Kidney tubule cell (primary cell): ENCODE measurements at places on chromosomes 1 and 21.

GRCh38 chr1:204250428-204251030 is 36.7 kb upstream of the GOLT1A start:
- DNase-seq: no peak

DNA sequence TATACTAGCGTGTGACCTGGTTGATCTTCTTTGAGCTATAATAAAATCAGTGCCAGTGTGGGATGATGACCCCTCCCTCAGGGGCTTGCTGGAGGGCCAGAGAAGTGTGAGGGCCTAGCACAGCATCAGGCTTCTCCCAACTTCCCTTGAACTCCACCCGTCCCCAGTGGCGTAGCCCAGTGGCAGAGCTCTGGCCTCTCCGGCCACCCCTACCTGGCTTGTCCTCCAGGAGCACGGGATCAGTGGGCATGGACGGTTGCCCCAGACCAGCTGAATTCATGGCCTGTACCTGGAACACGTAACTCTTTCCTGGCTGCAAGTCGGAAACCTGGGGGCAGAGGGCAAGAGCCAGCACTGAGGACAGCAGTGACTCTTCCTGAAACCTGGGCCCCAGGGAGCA is 36.0 kb downstream of the MYOM3 start:
- no peak for DNase-seq

GRCh38 chr1:167332503-167332902 is 111.8 kb downstream of the POU2F1 start:
- no peak for DNase-seq

- DNase-seq: no peak
Observed at GRCh38 chr21:34590520-34590919, 24.4 kb downstream of the RCAN1 start.

DNA sequence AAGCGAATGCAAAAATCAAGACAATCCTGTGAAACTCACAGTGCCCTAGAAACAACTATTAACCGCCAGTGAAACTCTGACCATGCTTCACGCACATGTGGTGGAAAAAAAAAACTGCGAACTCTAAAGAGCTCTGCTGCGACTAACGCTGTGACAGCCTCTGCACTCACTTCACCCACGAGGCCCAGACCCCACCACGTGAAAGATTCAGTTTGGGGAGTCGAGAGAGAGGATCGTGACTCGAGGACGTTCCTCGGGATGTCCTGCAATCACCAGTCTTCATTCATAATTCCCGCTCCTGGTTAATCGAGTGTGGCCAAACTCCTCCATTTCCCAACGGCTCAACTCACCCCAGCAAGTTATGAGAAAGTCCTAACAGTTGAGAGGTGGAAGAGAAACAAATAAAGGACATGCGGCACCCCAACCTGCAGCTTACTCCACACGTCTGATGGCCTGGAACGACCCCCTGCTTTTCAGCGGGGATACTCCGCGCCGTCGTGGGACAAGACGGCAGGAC is 1.1 kb downstream of the SERBP1 start:
- peak; percentile 15 for DNase-seq

- peak; percentile 7 for DNase-seq
Observed at GRCh38 chr21:34307991-34308532, 55.7 kb upstream of the KCNE2 start.

- peak; percentile 59 for DNase-seq
Observed at GRCh38 chr1:11893907-11894251, 32.3 kb downstream of the KIAA2013 start.

DNA sequence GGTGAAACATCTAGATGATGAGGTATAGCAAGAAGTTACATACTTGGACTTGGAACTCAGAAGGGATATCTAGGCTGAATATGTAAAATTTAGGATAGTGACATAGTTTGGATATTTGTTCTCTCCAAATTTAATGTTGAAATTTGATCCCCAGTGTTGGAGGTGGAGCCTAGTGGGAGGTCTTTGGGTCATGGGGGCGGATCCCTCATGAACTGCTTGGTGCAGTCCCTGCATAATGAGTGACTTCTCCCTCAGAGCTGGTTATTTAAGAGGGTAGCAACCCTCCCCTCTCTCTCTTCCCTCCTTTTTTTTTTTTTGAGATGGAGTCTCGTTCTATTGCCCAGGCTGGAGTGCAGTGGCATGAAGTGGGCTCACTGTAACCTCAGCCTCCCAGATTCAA is 15.5 kb downstream of the ST3GAL3 start:
- no peak for DNase-seq

GRCh38 chr21:17231771-17232170 is 281.1 kb upstream of the CXADR start:
- no peak for DNase-seq

DNA sequence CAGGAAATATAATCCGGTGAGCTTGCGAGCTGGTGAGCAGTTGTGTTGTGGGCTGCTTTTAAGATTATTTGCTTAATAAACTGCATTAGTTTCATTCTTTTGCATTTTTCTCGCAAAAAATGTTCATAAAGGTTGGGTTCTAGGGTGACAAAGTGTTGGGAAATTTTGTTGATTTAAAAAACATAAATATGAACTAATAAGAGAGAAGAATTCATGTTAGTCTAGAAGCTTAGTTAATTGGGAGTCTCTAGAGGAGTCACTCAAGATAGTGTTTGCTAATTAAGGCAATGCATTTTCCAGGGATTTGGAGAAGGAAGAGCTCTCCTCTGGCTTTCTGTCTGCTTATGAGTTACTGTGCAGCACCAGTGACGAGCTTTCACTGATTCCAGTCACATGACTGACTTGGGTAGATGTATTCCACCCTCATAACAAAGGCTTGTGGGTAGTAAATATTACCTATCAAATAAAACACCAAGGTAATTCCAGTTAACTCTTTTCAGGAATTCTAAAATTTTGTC is 417.0 kb downstream of the PTBP2 start:
- DNase-seq: no peak

- no peak for DNase-seq
Observed at GRCh38 chr1:73671530-73671929, 526.4 kb downstream of the LRRIQ3 start.

DNA sequence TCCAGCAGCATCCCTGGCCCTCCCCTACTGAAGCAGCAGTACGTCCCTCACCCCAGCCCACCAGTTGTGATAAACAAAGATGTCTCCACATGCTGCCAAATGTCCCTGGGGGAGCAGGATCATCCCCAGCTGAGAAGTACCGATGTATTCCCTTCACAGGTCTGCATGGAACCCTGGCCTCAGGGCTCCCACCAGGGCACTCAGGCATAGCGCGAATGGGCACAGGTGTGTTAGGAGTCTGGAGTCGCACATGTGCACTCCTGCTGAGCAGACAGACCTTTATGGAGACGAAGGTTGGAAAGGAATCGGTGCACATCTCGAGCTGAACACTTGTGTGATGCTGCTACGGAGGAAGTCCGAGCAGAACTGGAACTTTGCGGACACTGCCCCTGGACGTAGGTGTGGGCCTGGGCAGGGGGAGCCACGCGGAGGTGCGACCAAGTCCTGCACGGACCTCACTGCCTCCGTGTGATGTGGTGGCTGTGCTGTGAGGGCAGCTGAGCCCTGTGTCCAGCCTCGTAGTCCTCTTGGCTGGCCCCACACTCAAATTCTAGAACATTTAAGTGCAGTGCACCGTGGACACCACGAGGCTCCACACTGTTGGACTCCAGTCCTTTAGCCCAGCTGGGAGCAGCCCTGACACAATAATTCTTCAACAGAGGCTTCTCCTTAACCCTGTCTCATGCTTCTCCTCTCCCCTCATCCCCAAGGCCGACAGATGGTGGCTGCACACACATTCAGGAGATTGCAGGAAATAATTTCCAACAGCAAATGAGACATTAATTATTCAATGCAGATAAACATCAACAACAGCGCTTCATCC is 43.4 kb downstream of the RSPH1 start:
- DNase-seq: no peak

DNA sequence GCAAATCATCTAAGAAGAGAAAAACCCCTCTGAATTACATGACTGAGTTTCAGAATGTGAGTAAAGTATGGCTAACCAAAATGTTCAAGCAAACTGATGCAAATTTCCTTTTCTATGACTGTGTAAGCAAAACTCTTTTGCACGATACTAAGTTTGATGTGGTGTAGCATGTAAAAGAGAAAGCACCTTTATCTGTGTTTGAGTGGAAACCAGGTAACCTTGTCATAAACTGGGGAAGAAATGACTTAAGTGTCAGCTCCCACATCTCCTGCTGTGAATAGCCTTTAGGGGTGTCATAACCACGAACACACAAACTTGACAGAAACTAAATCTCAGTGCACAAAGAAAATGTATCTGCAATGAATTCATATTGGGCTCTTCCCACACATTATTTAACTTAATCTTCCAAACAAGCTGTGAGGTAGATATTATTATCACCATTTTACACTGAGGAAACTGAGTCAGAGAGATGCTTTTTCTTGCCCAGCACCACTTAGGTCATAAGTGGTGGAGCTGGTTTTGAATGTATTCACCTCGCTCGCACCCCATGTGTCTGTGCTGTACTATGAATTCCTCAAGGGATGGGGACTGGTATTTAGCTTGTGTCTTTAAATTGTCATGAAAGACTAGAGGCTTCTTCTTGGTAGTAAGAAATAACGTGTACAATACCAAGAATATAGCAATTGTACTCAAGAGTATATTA is 32.9 kb upstream of the IL12RB2 start:
- no peak for DNase-seq

DNA sequence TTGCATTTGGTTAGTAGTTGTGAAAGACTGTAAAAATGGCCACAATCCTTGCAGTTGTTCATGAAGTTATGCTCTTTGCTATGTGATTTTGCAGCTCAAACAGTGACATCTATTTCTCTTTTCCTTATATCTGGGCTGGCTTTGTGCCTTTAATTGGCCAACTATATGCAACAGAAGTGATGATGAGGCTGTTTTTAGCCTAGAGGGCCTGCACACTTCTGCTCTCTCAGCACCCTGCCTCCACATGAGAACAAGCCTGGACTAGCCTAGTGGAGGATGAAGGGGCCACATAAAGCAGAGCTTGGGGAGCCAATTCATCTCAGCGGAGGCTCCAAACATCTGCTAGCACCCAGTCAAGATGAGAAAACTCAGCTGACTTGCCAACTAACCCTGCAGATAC is 339.8 kb downstream of the OMA1 start:
- no peak for DNase-seq

DNA sequence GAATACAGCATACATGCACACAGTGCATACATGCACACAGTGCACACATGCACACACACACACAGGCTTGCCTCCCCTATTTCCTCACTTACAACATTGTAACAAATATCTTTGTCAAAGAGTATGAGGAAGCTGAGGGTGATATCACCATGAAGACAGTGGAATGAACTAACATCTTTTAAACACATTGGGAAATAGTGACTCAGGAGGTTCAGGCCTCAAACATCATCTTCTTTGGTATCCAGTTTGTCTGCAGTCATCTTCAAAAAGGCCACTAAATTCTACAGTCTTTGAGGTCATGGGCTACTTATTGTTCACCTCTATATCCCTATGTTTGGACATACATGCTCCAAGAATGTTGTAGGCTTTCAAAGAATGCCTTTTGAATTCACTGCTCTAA is 2.1 kb upstream of the LCE2B start:
- DNase-seq: no peak

GRCh38 chr1:35500439-35500838 is 56.8 kb downstream of the KIAA0319L start:
- no peak for DNase-seq

- DNase-seq: no peak
Observed at GRCh38 chr1:228833911-228834688, 98.8 kb downstream of the RHOU start.

DNA sequence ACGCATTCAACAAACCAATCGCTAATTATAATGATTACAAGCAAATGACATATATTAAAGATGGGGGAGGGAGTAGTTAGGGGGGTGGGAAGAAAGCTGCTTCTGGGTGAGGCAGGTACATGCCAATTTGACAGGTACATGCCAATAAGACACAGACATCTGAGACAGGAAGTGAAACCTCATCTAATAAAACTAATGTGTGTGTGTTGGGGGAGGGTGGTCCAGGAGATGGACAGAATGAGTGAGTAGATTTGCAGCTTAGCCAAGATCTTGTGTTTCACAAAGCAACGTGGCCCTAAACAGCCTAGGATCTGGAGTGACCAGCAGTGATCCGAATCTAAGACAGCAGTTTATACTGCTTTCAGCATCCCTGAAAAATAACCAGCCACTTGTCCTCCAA is 10.8 kb downstream of the CFAP45 start:
- peak; percentile 19 for DNase-seq

- DNase-seq: peak; percentile 56
Observed at GRCh38 chr1:184972315-184973055, 1.8 kb downstream of the NIBAN1 start.

GRCh38 chr21:36038701-36039497 is 21.4 kb downstream of the SETD4 start:
- peak; percentile 31 for DNase-seq

DNA sequence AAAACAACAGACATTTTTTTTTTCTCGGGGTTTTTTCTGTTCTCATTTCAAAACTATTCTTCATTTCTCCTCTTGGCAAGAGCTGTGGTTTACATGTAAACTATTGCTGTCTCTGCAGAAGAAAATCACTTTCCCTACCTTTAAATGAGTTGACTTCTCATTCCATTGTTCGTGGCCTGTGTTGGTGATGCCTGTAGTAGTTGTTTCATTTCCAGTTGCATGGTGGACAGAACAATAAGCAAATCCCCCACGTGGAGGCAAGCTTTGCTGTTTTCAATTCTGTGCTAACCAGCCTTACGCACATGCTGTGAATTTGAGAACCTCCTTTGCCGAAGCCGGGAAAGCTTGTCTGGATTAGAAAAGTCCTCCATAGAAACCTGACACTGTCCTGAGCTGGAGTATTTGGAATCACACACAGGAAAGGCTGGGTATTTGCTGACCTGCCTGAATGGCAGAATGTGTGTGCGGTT is 26.2 kb upstream of the MAP3K7CL start:
- DNase-seq: peak; percentile 49

DNA sequence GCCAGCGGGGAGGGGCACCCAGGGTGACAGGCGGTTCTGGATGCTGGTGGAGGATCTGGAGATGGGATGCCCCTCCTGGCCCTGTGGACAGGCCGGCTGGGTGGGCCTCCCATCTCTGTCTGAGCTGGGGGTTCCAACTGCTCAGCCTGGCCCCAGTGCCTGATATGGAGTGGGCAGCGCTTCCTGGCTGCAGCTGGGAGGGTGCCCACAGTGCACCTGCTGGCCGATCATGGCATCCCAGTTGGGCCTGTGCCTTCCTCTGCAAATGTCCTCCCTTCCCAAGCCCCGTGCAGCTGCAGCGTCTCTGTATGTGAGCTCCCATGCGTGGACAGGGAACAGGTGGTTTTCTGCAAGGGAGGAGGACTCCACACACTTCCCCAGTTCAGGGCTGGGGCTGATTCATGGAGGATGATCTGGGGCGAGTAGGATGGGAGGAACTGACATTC is 2.1 kb downstream of the PFKL start:
- DNase-seq: peak; percentile 64

GRCh38 chr1:243738020-243738419 is 112.0 kb downstream of the AKT3 start:
- no peak for DNase-seq

- DNase-seq: no peak
Observed at GRCh38 chr1:161032409-161032808, 6.4 kb downstream of the TSTD1 start.

GRCh38 chr1:93972341-93972740 is 63.1 kb upstream of the GCLM start:
- no peak for DNase-seq

GRCh38 chr1:235624721-235625333 is 24.8 kb downstream of the GNG4 start:
- DNase-seq: peak; percentile 44

GRCh38 chr1:27572019-27572678 is 31.8 kb downstream of the AHDC1 start:
- no peak for DNase-seq
